NCI-H1105 (cell line): ENCODE measurements at places on chromosomes 4 and X.

DNA sequence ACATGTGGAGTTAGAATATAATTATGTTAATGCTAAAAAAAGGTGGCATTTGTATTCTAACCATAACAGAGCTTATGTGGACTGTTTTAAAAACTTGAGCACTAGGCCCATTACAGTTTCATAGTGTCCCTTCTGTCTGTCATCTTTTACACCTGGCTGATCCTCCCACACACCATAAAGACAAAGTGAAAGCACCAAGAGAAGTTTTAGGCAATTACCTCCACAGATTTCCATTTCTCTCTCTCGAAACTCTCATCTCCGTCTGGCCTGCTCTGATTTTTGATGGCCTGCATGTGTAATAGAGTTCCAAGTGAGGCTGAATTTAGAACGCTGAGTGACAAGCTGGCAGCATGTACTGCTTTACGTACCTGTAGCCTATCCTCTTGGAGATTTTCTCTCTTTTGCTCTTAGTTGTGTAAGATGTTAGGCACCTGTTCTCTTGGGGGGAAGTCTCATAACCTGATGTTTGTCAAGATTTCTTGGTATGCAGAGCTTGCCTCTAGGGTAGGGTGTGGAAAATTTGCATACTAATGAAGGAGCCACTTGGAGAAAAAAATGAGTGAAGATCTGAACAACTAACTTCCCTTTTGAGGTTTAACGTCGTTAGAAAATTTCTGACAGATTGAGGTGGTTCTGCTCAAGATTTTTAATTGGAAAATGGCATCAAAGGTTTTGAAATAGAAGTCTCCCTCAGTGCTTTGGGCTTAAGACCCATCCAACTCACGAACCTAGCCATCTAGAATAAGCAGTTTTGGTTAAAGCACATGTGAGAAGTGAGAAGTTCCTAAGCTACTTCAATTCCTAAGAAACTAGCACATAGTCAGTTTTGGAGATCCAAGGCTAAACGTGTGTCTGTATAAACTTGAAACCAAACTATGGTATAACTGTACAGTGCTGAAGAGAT, 57.6 kb upstream of the RAP1GDS1 start:
- no peak for DNase-seq

GRCh38 chr4:96056346-96056934, 216.5 kb downstream of the PDHA2 start:
- DNase-seq = no peak

- no peak for DNase-seq
Observed at GRCh38 chrX:109384699-109385098, 97.2 kb downstream of the GUCY2F start.

- DNase-seq = no peak
Observed at GRCh38 chr4:184972991-184973390, 45.3 kb upstream of the HELT start.

GRCh38 chr4:145609481-145610427, 9.4 kb upstream of the MMAA start:
- DNase-seq = peak; percentile 2

DNA sequence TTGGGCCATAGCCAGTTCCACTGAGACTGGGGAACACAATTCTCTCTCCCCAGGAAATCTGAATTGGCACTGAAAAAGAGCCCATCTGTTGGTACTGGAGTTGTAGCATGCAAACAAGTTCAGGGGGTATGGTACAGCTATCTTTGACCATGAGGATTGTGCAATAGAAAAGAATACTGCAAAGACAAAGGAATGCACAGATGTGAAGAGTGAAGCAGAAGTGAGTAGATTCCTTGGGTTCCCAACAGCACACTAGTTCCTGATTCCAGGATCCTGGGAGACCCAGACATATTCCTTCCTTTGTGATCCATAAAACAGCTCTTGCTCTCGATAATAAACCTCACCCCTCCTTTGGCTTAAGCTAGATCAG, 43.3 kb upstream of the CTAG2 start:
- no peak for DNase-seq

GRCh38 chr4:182829196-182829595, 88.0 kb downstream of the DCTD start:
- DNase-seq = no peak

- no peak for DNase-seq
Observed at GRCh38 chr4:130329036-130329435, 1233.1 kb downstream of the C4orf33 start.

DNA sequence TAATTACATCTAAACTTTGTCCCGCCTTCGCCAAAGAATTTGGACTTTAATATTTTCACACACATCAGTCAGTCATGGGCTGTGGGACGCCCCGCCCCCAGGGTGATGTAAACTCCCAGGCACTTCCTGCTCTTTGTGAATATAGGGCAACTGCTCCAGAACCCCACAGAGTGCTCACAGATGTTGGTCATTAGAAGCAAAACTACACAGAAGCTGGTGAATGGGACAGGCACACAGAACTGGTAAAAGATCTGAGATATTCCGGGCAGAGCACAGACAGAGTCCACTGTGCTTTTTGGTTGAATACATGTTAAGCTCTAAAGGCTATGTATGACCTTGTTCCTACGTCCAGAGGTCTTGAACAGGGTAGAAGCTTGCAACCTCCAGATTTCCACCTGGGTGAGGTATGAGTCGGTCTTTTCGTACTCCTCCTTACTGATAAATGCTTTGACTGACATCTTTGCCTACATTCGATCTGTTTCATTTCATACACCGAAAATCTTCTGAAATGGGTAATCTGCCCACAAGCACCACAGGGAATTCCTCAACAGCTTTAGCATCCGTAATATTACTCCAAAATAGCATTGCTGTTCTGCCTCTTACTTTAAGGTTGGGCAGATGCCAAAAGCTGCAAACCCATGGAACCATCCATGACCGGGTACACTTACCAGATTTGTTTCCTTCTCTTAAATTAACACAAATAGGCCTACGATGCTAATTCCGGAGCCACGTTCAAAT, 144.6 kb downstream of the AMELX start:
- DNase-seq = no peak

- no peak for DNase-seq
Observed at GRCh38 chr4:9921326-9921725, 100.0 kb downstream of the SLC2A9 start.

DNA sequence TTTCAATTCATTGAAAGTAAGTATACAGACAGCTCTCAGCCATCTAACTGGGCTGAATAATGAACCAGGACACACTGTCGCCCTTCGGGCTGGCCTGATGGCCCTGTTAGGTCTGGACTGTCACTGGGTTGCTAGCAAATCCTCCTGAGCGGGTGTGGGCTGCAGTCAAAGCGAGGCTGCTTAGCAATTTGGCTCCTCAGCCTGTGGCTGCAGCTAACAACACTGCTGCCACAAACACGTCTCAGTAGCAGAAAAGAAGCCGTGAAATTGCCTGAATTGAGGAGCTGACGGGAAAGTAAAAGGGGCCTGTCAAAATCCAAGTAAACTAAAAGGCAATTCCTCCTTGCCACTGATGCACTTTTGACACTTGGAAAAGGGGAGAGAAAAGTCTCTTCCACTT, 72.8 kb downstream of the SMIM20 start:
- no peak for DNase-seq

GRCh38 chr4:155571184-155571944, 95.3 kb upstream of the GUCY1A1 start:
- DNase-seq = peak; percentile 9

- DNase-seq = no peak
Observed at GRCh38 chr4:13538427-13538973, 5.8 kb downstream of the NKX3-2 start.

DNA sequence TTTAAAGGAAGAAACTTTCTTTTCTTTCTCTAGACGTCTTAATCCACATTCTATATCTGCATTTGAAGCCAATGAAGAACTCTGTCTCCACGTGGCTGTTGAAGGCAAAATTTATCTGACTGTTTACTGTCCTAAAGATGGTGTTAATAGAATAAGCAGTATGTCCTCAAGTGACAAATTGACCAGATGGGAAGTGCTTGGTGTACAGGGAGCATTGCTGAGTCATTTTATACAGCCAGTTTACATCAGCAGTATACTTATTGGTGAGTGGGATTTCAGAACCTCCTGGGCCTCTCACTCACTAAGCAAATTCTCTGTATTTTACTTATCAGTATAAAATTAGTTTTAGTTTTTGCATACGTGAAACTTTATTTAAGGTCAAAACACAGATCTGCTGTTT, 33.7 kb downstream of the ADAD1 start:
- no peak for DNase-seq

GRCh38 chr4:175703956-175704600, 108.0 kb downstream of the GPM6A start:
- DNase-seq = no peak

DNA sequence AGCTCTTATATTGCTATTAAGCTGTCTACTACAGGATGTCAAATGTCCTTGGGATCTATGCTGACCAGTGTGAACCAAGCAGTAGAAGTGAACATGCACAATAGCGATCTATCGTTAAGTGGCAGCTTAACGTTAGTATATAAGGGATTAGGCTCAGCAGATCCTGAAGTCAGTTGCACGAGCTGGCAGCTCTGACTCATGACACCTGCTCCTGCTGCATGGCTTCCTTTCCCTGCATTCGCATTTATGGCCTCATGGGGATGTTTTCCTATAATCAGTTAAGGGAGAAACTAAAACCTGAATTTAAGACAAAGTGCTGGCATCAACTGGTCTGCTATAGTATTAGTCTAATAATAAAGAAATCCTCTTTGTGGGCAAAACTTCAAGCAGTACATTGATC, 12.7 kb upstream of the MCUB start:
- no peak for DNase-seq

- DNase-seq = peak; percentile 68
Observed at GRCh38 chr4:114606245-114606644, 7.6 kb downstream of the UGT8 start.

DNA sequence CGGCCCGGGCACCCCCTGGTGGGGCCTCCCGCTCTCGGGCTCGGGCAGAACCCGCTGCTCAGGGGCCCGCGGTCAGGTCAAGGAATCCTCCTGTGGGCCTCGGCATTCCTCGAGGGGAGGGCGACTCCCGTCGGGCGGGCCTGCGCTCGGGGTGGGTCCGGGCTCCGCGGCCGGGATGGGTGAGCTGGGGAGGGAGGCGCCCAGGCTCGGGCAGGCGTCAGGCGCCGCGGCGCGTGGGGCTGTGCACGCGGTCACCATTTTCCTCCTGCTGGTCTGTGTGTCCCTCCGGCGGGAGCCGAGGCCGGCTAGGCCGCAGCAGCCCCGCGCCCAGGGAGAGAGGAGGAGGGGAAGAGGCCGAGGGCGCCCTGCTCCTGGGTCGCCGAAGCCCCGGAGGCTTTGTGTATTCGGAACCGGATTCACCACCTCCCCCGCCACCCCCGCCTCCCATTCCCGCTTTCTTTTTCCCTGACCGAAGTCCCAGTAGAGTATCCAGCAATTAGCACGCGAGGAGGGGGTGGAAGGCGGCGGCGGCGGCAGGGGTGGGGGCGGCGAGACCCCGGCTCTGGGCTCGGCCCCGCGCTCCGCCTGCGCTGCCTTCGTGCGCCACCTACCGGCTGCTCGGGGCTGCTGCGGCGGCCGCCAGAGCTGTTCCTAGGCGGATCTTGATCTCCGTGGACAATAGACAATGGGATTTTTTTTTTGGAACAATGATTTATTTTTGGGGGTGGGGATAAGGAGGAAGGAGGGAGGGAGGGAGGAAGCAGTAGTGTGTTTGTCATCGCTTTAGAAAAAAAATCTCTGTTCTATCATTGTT, 99.0 kb upstream of the MAML3 start:
- DNase-seq = peak; percentile 61

- DNase-seq = no peak
Observed at GRCh38 chr4:129839687-129840086, 743.7 kb downstream of the C4orf33 start.

DNA sequence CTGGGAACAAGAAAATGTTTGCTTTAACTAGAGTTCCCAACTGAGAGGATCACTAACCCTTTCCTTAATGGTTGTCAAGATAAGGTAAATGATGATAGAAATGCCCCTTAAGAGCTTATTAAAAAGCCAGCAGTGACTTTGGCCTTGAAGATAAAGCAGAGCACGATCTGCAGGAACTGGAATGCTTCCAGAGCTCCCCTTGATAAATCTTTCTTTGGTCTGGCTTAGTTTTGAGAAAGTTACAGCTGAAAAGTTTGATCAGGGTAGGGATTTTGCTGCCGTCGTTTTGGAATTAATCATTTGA, 64.0 kb downstream of the PTTG2 start:
- DNase-seq = no peak

DNA sequence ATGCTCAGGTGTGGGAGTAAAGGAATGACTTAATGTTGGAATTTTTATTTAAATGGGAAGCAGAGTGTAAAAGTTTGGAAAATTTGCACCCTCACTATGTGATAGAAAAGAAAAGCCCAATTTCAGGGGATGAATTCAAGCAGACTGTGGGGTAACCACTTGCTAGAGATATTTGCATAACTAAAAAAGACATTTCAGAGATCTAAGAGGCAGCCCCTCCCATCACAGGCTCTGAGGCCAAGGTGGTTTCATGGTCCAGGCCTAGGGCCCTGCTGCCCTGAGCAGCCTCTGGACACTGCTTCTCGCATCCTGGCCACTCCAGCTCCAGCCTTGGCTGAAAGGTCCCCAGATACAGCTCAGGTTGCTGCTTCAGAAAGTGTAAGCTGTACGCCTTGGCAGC, 5.9 kb upstream of the XPNPEP2 start:
- no peak for DNase-seq

GRCh38 chrX:29242856-29243255, 655.6 kb downstream of the IL1RAPL1 start:
- no peak for DNase-seq

GRCh38 chr4:146949559-146949958, 3.9 kb upstream of the TTC29 start:
- no peak for DNase-seq

DNA sequence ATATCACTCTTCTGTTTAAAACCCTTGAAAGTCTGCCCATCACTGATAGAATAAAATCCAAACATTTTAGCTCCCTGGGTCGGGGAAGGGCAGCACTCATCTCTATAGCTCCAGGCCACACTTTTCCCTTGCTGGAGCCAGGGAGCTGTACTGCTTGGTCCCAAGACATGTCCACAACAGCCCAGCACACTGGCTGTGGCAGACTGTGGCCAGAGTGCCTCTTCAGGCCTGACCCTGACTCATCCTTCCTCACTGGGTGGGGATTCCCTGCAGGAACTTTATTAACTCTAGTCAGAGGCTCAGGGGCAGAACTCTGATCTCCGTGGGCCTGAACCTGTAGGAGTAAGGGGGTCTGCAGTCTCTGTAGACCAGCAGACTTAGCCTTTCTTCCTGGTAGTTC, 69.8 kb upstream of the CAPN6 start:
- DNase-seq = no peak

DNA sequence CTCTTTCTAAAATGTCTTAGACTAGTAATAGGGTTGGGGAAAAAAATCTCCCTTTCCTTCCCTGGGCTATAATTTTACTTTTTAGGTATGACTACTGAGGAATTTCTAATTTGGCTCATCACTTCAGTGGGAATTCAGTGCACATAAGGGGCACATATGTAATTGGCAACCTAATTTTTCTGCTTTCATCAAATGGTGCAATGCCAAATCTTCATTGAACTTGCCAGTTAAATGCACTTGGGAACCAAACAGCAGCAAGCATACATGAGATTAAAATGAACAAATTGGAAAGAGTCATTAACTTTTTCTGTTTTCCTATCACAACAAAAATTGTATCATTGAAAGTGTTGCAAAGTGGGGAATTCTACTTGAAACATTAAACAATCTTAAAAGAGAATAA, 2.9 kb upstream of the CCSER1 start:
- DNase-seq = no peak
